ENCODE measurements at places on chromosomes 2 and 18. TPM values are rescaled to one million over a fixed set of nuclear protein-coding genes. Genes with fewer than 3 reads are reported as not detected.

RSAD2 gene
- total RNA-seq = 2.7 TPM

NGEF gene
- 20.9 TPM for total RNA-seq

DNAH7 gene
- total RNA-seq = 0.35 TPM

MYCN gene
- 0.07 TPM for total RNA-seq

DNA sequence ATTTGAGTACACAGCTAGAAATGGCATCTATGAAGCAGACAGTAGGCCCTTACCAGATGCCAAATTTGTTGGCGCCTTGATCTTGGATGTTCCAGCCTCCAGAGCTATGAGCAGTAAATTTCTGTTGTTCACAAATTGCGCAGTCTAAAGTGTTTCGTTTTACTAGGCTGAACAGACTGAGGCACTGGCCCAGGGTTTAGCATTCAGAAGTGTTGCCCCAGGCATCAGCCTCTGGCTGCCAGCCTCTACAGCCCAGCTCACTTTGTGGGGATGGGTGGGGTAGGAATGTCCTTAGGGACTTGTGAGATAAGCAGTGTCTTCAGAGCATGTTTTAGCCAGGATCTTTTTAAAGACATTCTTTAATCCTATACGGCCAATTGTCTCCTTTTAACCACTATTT is 51.5 kb upstream of the MGAT5 start:
- H3K27ac ChIP-seq = no peak overlapping the region
- H3K4me3 ChIP-seq = no peak overlapping the region
- H3K36me3 ChIP-seq = no peaks in the 10 kb centered on the region
- no peak for DNase-seq

DNA sequence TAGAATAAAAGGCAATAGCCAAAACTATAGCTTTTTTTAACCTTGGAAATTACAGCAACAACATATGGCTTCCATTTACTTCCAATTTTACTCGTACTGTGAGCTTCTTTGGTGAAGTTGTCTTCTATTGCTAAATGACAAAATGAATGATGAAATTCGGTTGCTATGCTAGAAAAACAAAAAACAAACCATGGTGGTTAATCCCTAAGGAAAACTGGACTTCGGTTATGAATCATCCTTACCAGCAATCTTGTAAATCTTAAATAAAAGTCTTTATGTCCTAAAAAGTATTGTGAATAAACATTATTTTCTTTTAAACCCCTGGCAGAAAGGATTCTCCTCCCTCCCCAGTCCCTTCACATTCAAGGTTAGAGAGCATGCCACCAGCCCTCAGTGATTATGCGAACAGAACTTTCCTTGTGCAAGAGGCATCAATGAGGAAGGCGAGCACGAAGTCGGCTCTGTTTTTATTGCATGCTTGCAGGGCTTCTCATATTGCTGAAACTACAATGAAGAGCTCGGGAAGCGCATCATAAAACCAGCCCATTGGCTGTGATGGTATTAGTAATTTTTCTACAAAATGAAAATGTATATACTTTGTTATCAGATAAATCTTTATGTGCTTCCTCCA is 62.9 kb downstream of the ZNF521 start:
- DNase-seq = no peak
- H3K27me3 ChIP-seq = no peaks in the 10 kb centered on the region
- no peaks in the 10 kb centered on the region for H3K4me1 ChIP-seq
- no peak overlapping the region for H3K27ac ChIP-seq
- no peaks in the 10 kb centered on the region for H3K36me3 ChIP-seq
- no peak overlapping the region for H3K4me3 ChIP-seq

DNA sequence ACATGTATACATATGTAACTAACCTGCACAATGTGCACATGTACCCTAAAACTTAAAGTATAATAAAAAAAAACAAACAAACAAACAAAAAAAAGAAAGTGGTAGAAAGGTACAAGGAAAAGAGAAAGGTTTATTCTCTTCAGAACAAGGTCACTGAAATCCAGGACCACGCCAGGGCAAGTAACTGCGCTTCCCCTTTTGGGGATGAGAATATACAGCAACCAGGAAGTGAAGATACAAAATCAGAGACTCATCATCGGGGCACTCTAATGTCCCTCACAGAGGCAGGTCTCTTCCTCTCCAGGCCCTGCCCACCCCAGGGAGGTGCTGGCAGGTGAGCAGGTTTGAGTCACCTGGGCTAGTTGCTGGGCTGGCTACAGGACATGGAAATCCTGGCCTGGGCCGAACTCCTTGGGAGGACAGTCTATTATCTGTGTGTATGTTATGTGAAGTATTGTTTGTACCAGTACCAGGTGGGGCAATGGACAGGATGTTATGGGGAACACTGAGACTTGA is 100.4 kb upstream of the GPR45 start:
- H3K27ac ChIP-seq = no peak overlapping the region
- H3K4me1 ChIP-seq = no peaks in the 10 kb centered on the region
- no peak overlapping the region for H3K4me3 ChIP-seq
- H3K36me3 ChIP-seq = no peaks in the 10 kb centered on the region

DNA sequence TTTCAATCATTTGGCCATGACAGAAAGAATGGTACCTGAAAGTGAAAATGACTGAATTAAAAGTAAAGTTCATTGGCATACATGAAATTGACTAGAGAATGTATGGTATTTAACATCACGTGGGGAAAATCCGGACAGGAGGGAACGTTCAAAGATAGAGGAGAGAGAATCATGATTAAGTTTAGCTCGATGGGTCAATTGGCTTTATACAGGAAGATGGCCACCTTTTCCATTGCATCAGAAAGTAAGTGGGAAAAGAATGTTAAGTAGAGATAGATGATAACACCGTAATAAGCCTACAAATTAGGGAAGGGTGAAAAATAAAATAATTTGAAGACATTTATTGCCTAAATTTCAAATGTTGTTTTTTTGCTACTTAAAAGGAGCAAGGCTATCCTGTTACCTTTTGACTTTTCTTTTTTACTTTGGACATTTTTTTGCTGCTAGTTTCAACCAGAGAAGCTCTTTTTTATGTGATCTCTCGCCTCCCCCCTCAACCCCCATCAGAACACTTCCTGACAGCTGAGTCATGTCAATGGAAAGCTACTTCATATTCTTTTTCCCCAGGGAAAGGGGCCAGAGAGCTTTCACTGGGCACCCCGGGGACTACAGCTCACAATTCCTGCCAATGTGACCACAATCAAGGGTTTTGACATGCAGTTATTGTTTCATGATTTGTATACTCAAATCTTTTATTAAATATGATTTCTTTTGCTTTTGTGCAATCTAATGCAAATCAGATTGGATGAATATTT is 767 bp upstream of the CCDC102B start:
- H3K36me3 ChIP-seq = no peaks in the 10 kb centered on the region
- no peaks in the 10 kb centered on the region for H3K27me3 ChIP-seq
- no peak overlapping the region for H3K4me3 ChIP-seq

GRCh38 chr18:72539901-72540300 is 4.2 kb downstream of the CBLN2 start:
- DNase-seq = no peak
- H3K4me1 ChIP-seq = no peaks in the 10 kb centered on the region
- H3K36me3 ChIP-seq = no peaks in the 10 kb centered on the region
- H3K4me3 ChIP-seq = no peak overlapping the region
- no peaks in the 10 kb centered on the region for H3K27me3 ChIP-seq

- DNase-seq = no peak
- H3K4me3 ChIP-seq = no peak overlapping the region
- H3K27me3 ChIP-seq = no peaks in the 10 kb centered on the region
- H3K36me3 ChIP-seq = no peaks in the 10 kb centered on the region
- no peak overlapping the region for H3K27ac ChIP-seq
- no peaks in the 10 kb centered on the region for H3K4me1 ChIP-seq
Measured at GRCh38 chr2:240184656-240185055, 44.2 kb upstream of the OTOS start.

DNA sequence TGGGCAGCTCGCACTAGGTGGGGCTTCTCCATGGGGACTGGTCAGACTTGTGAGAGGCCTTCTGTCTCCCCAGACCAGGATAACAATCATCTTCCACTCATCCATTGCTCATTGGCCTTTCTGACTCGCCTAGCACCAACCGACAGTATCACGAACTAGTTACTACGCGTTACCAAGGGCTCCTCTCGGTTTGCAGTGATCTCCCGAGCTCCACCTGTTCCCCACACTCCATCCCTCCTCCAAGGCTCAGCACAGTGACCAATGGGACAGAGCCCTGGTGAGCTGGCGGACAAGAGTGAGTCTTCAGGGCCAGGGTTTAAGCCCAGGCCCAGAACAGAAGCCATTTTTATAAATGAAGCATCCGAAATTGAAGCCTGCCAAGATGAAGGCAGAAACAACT is 42.8 kb upstream of the SMAD7 start:
- H3K36me3 ChIP-seq = no peaks in the 10 kb centered on the region
- H3K4me1 ChIP-seq = no peaks in the 10 kb centered on the region
- no peaks in the 10 kb centered on the region for H3K27me3 ChIP-seq
- H3K27ac ChIP-seq = peak overlapping the region; percentile 23
- no peak for DNase-seq

- no peak overlapping the region for H3K4me3 ChIP-seq
- H3K27ac ChIP-seq = no peak overlapping the region
- peaks cover 15% of the 10 kb centered on the region for H3K36me3 ChIP-seq
- DNase-seq = no peak
- no peaks in the 10 kb centered on the region for H3K27me3 ChIP-seq
Measured at GRCh38 chr2:63888490-63889402, 47.0 kb downstream of the UGP2 start.

- H3K27ac ChIP-seq = no peak overlapping the region
- no peaks in the 10 kb centered on the region for H3K4me1 ChIP-seq
- peak; percentile 29 for DNase-seq
- H3K27me3 ChIP-seq = no peaks in the 10 kb centered on the region
Measured at GRCh38 chr2:240430595-240430994, 4.9 kb upstream of the GPC1 start.
